ENCODE measurements at places on chromosomes 4 and X.

- no peak for DNase-seq
Observed at GRCh38 chr4:55927803-55928437, 20.8 kb upstream of the CEP135 start.

DNA sequence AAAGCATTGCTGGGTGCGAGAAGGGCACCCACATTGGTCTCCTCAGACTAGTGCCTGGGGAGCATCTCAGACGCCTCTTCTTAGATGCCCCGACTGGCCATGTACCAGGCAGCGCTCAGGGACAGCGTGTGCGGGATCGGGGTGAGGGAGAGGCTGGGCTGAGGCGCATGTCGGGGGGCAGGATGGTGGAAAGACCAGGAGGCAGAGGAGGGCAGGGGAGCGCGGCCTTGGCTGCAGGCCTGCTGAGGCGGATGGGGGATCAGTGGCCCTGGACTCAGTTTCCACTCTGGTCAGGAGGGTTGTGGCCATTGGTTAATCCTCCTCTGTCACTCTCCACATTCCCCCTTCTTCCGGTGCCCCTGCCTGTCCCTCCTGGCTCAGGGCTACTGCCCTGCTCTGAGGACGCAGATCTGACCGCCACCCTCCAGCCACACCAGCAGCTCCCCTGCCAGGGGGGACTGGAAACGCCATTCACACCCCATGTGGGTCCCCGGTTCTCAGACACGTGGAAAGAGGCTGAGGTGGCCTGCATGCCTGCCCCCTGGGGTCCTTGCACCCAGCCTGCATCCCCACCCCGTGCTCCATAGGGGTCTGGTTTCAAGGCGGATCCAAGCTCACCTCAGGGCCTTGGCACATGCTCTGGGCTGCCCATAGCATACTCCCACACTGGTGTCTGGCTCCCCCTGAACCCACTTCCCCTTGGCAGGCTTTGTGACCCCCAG, 105.9 kb downstream of the CPZ start:
- no peak for DNase-seq

DNA sequence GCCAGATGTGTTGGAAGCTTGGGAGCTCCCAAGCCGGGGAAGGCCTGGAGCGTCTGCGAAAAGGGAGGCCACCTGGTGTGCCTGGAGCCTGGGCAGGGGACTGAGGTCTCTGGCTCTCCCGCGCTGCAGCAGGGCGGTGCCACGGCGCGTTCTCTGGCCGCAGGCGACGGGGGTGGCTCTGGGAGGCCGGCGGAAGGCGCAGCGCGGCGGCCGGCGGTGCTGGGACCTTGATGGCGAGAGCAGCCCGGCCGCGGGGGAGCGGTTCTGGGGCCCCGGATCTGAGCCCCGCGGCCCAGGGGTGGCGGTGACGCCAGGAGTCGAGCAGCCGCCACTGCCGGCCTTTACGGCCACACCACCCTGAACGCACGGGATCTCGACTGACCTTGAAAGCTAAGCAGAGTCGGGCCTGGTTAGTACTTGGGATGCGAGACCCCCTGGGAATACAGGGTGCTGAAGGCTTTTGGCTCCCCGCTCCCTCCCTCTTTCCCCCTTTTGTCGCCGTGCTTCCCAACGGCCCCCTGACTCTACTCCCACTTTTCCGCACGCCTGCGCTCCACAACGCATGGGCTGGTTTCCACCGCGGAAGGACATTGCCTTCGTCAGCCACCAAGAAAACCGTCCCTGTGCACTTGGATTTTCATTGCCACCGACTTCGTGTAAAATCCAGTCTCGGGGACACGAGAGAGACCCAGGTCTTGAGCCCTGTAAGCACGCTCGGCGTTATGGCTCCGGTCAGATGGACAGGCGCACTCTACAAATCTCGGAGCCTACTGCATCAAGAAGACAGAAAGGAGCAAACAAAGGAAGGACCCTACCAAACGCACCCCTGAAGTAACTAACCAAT, 9.5 kb downstream of the FRG2 start:
- no peak for DNase-seq

DNA sequence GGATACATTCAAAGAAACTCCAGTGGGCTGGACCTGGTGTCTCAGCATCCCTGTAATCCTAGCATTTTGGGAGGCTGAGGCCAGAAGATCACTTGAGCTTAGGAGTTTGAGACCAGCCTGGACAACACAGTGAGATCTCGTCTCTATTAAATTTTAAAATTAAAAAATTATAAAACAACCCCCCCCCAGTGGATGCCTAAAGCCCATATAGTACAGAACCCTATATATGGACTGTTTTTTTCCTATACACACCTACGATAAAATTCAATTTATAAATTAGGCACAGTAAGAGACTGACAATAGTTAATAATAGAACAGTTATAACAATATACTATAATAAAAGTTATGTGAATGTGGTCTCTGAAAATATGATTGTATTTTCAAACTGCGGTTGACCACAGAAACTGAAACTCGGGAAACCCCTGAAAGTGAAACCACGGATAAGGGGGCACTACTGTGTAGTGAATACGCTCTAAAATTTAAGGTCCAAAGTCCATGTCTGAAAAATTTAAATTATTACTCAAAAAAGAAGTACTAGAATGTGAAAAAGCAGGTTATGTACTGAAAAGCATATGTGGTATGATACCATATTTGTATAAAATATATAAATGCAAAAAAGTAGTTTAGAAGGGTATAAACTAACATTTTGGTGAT, 2.0 kb downstream of the SMIM14 start:
- no peak for DNase-seq

GRCh38 chr4:57042711-57043169, 64.0 kb downstream of the POLR2B start:
- DNase-seq, result no peak

DNA sequence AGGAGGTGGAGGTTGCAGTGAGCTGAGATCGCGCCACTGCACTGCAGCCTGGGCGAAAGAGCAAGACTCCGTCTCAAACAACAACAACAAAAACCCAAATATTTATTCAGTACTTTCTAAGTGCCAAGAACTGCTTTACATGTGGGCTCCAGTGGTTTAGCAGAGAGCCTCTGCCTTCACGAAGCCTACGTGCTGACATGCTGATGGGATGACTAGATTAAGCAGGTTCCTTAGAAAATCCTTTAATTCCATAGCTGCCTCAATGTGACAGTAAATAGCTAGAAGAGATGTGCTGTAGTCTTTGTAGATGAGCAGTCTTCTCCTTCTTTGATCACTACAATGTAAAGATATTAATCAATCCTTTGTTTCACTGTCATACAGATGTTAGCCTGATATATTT, 49.6 kb downstream of the TAPT1 start:
- no peak for DNase-seq

DNA sequence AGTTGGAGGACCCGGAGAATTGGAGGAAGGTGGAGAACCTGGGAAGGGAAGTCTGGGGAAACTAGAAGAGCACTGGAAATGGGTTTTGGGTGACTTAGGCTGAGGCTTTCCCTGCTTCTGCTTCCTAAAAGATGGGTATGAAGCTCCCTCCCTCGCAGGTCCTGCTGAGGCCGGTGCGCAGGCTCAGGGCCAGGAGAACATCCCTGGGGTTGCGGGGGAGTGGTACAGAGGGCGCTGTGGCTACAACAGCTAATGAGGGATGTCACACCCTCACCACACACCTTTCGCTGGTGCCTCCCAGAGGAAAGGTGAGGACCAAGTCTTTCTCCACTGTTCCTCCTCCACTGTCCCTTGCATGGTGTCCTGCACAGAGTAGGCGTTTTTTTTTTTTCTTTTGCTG, 15.8 kb downstream of the APLN start:
- DNase-seq, result no peak
